ENCODE measurements at places on chromosomes 2 and 18. TPM values are rescaled to one million over a fixed set of nuclear protein-coding genes. Genes with fewer than 3 reads are reported as not detected.

DNA sequence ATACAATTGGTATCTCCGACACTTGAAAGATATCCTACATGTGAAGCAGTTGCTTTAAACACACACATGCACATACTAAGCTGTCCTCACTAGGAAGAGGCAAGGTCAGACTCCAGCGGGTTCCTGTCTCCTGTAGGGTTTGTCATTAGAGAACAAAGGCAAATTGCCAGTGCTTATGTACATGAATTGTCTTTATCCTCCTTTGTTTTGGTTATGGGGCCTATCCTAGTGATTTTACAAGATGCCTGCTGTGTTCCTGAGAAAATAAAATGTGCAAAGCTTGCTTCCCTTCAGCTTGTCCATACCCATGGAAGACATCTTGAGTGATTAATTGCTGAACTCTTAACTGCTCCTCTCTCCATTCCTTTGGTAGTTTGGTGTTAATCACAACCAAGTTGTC is 86.7 kb upstream of the SLC39A10 start:
- DNase-seq: no peak

DNA sequence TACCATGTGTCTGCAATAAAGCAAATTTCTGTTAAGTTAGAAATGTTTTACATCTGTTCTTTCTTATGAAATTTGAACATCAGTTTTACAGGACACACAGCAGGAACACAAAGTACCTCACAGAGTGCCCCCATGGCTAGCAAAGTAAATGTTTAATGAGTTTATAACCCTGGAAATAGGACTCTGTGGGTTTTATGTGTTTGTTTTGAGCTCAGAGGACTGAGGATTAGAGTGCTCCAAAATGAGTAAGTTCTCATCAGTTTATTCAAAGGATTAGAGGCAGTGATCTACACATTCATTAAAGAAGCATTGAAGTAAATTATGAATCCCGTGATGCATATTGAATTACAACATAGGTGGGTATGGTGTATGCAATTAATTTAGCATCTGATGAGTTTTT is 281.8 kb downstream of the GULP1 start:
- no peak for DNase-seq

DNA sequence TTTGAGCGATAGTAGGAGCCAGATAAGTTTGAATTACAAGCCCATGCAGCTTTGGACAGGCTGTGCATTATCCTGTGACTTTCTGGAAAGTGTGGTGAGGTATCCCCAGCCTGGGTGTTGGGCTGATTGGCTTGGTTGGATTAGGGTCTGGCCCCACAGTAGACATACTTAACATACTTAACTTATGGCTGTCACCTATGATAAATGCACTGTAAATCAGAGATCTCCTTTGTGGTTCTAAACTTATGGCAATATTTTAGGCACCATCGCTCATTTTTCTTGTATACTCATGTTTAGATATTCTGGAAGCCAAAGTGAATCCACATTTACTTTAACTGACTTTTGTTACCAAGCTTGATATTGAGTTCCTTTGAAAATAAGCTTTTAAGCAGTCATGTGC is 54.8 kb downstream of the SPTBN1 start:
- DNase-seq: no peak

- DNase-seq: no peak
These were observed 178.3 kb downstream of the TRIB2 start for GRCh38 chr2:12895017-12895416.

ANKRD30B gene
- polyA plus RNA-seq: not detected

GRCh38 chr2:118047380-118047826 is 33.5 kb upstream of the CCDC93 start:
- DNase-seq: no peak

DYSF gene
- not detected for polyA plus RNA-seq

ST6GAL2 gene
- not detected for polyA plus RNA-seq

DNA sequence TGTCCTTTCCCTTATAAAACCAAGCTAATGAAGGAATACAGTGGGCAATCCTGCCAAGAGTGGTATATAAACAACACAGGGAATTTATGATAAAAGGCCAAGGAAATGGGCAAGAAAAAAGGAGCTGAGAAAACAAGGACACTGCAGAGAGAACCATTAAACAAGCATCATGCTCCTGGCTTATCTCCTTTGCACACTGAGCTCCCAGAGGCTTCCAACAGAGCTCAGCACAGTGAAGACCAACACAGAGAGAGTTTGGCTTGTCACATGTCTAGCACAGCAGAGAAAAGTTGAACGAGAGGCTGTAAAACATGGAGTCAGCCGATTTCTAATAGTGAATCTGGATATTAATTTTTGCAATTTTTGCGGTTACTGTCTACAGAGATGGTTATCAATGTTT is 68.0 kb upstream of the KLF7 start:
- no peak for DNase-seq

GRCh38 chr2:23694058-23695045 is 232.6 kb downstream of the ATAD2B start:
- DNase-seq: no peak

CHRNG gene
- 0.07 TPM for polyA plus RNA-seq

CETN1 gene
- polyA plus RNA-seq: not detected

DNA sequence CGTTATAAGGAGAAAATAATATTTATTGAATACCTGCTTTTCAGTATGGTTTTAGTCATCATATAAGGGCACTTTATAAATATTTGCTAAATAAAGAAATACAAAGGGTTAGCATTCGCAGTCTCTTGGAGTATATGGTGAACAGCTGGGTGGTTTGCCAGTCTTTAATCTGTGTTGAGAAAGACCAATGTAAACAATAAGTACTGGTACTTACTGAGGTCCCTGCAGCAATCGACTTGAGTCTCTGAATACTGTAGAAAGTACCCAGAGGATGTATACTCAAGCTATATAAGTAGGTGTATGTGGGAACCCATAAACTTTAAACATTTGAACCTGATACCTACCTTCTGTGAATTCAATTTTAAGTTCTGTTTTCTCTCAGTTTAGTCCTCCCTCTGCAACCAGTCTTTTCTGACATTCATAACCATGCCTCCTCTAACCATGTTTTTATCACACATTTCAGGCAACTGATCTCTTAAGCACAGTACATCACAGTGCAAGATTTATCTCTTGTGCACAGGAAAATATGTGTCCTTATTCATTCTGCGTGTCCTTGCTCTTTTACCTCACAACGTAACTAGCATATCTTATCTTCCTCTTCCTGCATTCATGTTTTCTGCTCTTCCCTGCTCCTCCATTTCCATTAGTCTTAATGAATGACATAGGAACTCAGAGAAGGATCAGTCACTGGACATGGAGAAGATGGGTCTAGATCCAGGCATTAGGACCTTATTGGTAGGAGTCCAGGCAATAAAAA is 21.7 kb downstream of the C18orf63 start:
- DNase-seq: no peak

OXER1 gene
- polyA plus RNA-seq: not detected

ASNSD1 gene
- polyA plus RNA-seq: 84.5 TPM

- no peak for DNase-seq
These were observed 127.3 kb downstream of the DNER start for GRCh38 chr2:229586746-229587705.

- DNase-seq: no peak
These were observed 18.3 kb downstream of the SGPP2 start for GRCh38 chr2:222442665-222443064.

GRCh38 chr2:28950941-28951630 is 30.0 kb upstream of the TOGARAM2 start:
- DNase-seq: no peak

CDKL4 gene
- 0.43 TPM for polyA plus RNA-seq

PROM2 gene
- polyA plus RNA-seq: not detected

DNA sequence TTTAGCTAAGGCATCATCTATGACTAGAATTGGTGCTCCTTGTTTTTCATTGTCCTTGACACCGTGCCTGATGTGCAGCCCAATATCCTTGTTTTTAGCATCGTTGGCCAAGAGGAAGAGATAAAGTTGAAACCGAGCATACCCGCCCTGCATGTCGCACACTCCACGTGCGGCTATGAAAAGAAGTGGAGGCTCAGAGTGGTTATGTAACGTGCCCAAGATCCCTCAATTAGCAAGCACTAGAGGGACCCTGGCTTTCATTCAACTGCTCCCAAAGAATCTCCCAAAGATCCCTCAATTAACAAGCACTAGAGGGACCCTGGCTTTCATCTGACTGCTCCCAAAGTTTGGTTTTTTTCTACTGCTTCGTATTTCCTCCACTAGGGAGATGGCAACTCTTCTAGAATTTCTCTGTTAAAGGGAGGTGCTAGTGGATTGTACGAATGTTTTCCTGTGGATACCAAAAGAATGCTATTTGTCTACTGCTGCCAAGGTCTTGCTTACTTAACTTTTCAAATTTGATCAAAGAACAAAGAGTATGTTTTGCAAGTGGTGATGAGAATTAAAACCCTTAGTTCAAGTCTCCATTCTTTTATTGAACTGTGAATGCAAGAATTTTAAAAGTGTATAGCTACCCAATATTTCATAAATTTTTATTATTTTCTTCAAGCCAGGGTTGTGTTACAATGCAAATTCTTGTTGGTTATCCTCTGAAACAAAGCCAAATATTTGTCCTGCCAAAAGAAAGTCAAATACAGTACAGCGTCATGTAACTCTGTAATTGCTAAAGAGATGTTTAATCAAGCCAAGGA is 92.1 kb downstream of the AOX1 start:
- DNase-seq: no peak

DNA sequence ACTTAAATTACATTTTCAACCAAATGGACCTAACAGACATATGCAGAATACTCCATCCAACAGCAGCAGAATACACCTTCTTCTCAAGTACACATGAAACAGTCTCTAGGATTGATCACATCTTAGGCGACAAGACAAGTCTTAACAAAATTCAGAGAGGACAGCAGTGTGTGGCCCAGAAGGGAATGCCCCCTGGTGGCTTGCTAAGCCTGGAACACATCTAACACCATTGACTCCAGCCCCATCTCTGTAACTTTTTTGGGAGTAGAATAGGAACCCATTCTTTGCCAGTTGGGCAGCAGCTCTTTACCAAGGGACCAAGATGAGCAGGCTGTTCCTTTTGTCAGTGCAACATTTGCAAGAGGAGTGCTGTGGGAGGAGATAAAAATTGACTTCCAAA is 249.9 kb downstream of the PLCL1 start:
- DNase-seq: peak; percentile 71

CPLX4 gene
- not detected for polyA plus RNA-seq

- DNase-seq: no peak
These were observed 465.0 kb downstream of the NR4A2 start for GRCh38 chr2:155867564-155867963.

DNA sequence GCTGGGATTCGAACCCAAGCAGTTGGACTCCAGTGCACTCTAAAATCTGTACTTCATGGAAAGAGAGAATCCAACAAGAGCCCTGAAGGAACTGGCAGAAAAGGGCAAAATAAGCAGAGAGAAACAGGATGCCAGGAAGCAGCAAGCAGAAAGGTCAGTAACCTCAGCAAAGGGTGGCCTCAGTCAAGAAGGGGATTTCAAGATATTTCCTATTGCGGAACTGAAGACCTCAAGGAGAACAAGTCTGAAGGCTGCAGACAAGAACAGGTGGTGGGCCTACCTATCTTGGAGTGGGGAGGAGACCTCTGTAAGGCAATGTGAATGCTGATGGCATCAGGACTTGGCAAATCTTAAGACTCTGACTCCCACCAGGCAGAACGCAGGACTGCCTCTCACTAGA is 20.1 kb upstream of the MREG start:
- DNase-seq: no peak

- no peak for DNase-seq
These were observed 33.0 kb upstream of the MRPL33 start for GRCh38 chr2:27738349-27739057.

- DNase-seq: no peak
These were observed 208.7 kb downstream of the CLIP4 start for GRCh38 chr2:29323961-29324360.

RGPD3 gene
- polyA plus RNA-seq: 0.20 TPM

CWC22 gene
- polyA plus RNA-seq: 32.1 TPM

- DNase-seq: no peak
These were observed 77.4 kb downstream of the RTP5 start for GRCh38 chr2:241947004-241947350.

DNA sequence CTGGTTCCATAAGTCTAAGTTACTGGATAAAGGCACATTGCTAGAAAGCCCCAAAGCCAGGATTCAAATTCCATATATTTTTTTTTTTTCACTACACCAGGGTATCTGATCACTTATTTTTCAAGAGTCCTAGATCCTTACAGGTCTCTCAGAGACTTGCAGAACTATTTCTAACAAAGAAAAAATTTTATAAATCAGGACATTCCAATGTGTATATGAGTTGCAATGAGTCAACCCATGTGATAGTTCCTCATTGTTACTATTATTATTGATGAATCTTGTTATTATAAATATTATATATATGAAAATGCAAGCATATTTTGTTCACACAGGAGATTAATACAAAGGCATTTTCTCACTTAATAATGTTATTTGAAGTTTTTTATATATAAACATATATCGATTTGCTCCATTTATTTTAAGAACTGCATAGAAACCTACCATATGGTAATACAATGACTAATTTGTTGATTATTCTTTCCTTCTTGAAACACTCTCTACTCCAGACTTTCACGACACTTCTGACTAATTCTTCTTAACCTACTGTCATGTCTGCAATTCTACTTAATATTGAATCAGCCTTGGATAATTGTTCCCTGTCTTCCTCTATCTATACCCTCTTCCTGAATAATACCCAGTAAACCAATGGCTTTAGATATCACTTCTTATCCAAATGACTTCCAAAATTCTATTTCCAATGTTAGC is 968.4 kb upstream of the NRXN1 start:
- DNase-seq: no peak

GRCh38 chr18:59792353-59792752 is 95.1 kb upstream of the CCBE1 start:
- peak; percentile 6 for DNase-seq

DNA sequence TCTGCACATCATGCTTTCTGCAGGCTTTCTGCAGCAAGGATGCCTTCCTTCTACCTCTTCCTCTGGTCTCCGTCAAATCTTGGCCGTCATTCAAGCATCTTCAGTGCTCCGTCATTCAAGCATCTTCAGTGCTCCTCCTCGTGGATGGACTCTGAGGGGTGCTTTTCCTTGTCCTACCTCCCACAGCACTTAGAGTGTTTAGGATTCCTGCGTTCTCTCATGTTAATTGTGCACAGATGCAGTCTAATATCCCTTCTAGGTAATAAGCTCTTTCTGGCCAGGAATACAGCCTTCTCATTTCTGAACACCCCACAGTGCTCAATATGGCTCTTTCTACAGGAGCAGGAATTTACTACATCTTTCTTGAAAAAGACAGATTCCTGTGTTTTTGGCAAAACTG is 59.8 kb downstream of the ZNF236 start:
- no peak for DNase-seq

R3HDM1 gene
- polyA plus RNA-seq: 14.1 TPM

GRCh38 chr2:129925381-129925780 is 54.1 kb upstream of the RAB6C start:
- DNase-seq: no peak

GRCh38 chr2:238882082-238882755 is 34.3 kb downstream of the TWIST2 start:
- no peak for DNase-seq

ICOS gene
- 33.0 TPM for polyA plus RNA-seq

- DNase-seq: no peak
These were observed 175.3 kb downstream of the RPIA start for GRCh38 chr2:88866756-88867155.

INHBB gene
- polyA plus RNA-seq: not detected
